ENCODE measurements at places on chromosomes 1 and 21.

DNA sequence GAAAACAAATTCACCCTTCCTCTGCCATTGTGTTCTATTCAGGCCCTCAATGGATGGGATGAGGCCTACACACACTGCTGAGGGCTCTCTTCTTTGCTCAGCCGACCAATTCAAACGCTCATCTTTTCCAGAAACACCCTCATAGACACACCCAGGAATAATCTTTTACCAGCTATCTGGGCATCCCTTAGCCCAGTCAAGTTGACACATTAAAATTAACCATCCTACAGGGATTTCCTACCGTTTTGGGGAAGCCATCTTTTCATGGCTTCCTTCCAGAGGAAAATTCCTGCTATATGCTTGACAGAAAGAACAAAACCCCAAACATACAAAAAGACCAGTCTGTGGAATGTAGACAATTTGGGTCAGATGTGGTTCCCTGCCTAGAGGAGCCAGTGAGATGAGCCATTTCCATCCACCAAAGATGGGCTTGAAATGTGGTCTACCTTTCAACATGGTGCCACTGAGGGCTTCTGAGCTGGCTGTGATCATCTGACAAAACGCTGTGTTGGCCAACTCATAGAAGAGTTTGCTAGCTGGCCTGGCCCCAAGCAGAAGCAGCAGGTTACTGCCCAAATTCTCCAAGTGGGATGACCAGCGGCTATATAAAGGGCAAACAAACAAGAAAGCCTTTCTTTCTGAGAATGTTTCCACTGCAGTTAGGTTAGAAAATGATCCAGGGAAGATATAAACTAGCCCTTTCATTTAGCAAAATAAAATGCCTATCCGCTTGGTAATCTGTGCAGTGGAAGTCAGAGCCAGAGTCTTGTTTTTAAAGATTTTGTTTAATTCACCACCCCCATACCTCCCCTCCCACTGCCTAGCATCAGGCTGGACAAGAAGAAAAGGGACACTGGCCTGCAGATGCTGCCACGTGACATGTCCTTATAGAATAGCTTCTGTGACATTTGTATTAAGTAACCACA lies 69.1 kb upstream of the MRPS6 start:
- DNase-seq: no peak

DNA sequence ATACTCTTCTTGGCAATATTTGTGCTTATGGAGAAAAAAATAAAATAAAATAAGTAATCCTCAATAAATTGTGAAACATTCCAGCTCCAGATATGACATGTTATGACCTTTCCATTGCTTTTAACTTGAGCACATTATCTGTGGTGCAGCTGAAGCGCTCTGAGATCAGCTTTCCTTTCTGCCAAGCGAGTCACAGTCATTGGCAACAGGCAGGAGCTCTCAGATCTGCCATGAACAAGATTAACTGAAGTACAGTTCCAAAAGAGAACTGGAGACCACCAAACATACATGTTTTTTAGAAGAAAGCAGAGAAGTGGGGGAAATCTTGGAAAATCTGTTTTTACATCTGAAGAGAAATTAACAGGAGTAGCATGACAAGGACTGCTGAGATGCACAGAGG lies 89.2 kb upstream of the DSCAM start:
- DNase-seq: no peak

- no peak for DNase-seq
These were observed 10.7 kb upstream of the CSRP1 start for GRCh38 chr1:201517631-201518030.

- no peak for DNase-seq
These were observed 120.3 kb downstream of the KCNK2 start for GRCh38 chr1:215202868-215203267.

DNA sequence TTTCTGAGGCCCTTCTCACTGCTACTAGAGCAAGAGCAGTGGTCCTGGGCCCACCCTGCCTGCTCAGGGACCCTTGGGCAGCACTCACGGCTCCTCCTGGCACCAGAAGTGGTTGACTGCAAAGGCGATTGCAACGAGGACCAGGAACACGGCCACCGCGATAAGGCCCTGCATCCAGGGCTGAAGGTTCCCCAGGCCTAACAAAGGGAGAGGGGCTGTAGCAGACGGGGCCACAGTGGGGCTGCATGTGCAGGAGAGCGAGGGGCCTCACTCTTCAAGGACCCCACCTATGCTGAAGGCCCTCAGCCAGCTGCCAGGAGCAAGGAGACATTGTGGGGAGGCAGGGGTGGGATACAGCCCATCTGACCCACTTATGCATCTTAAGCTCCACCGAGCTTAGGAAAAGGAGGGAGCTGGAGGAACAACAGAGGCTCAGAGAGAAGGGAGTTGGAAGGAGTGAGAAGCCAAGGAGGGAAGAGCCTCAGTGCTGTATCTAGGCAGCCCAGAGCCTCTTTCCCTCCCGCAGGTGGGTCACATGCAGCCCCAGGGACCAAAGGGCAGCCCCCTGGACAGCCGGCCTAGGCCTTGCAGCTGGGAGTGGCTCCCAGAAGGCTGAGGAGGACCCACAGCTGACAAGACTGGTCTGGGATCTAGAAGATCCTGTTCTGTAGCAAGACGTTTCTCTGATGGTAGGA lies 2.5 kb downstream of the PDZK1IP1 start:
- no peak for DNase-seq

- DNase-seq: no peak
These were observed 511.6 kb downstream of the SMYD3 start for GRCh38 chr1:245995474-245995873.

- DNase-seq: peak; percentile 60
These were observed 459.8 kb downstream of the KCNT2 start for GRCh38 chr1:196148367-196148970.

GRCh38 chr1:24070821-24071393 lies 41.0 kb downstream of the MYOM3 start:
- peak; percentile 79 for DNase-seq

GRCh38 chr1:44812822-44813543 lies 4.7 kb downstream of the BTBD19 start:
- DNase-seq: no peak

DNA sequence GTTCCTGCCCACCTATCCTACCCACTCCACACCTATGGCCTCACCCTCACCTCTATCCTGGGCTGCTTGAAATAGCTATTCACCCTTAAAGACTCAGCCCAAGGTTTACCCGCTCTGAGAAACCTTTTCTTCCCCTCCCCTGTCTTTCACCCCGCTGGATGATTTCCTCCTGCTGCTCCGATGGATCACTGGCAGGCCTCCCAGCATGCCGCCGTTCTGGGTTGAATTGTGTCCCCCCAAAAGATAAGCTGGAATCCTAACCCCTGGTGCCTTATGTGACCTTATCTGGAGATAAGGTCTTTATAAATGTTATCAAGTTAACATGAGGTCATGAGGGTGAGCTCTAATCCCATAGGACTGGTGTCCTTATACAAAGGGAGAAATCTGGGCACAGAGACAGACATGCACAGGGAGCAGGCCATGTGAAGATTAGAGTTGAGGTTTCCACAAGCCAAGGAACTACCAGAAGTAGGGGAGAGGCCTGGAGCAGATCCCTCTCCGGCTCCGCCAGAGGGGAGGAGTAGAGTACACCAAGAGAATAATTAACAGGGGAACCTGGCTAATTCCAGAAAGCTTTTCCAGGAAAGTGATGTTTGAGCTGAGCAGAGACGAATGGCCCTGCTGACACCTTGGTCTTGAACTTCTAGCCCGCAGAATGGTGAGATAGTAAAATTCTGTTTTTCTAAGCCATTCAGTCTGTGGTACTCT lies 110.0 kb upstream of the SERBP1 start:
- DNase-seq: no peak
